ENCODE measurements at places on chromosomes 13 and 19. TPM values are rescaled to one million over a fixed set of nuclear protein-coding genes. Genes with fewer than 3 reads are reported as not detected.

DNA sequence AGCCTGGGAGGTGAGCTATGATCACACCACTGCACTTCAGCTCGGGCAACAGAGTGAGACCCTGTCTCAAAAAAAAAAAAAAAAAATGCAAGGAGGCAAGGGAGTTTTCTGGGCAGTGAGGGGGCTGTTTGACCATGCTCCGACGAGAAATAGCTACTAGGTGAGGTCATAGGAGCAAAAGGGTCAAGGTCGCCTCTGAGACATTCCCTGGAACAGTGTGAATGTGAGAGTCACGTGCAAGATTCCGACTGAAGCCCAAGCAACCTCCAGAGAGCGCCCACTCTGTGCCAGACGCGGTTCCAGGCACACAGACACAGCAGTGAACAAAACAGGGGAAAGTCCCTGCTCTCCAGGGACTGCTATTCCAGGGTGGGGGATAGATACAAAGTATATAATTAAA is 2.5 kb downstream of the ZNRF4 start:
- DNase-seq, result no peak

- DNase-seq, result no peak
Measured at GRCh38 chr19:21134934-21135366, 6.9 kb upstream of the ZNF431 start.

DNA sequence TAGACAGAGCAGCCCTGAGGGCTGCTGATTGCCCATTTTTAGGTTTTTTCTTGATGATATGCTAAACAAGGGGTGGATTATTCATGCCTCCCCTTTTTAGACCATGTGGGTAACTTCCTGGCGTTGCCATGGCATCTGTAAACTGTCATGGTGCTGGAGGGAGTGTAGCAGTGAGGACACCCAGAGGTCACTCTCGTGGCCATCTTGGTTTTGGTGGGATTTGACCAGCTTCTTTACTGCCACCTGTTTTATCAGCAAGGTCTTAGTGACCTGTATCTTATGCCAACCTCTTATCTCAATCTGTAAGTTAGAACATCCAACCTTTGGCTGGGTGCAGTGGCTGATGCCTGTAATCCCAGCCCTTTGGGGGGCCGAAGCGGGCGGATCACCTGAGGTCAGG is 148.0 kb downstream of the PTPRS start:
- no peak for DNase-seq

- DNase-seq, result no peak
Measured at GRCh38 chr19:19226663-19227062, 14.9 kb downstream of the NCAN start.

- peak; percentile 18 for DNase-seq
Measured at GRCh38 chr19:35963514-35963913, 27.3 kb downstream of the LRFN3 start.

DNA sequence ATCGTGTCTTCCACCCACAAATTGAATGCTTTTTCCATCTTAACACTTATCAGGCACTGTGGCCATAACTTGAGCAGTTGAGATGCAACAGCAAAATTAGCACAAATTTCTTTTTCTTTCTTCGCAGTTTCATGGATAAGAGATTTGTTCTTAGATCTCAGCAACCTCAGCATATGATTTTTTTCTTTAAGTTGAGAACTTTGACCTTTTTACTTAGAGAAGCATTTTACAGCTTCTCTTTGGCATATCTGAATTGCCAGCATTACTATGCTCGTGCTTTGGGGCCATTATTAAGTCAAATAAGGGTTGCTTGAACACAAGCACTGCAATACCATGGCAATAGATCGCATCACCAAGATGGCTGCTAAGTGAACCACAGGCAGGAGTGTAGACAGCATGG is 16.1 kb downstream of the USPL1 start:
- no peak for DNase-seq

Gene RXFP2
- not detected for total RNA-seq

DNA sequence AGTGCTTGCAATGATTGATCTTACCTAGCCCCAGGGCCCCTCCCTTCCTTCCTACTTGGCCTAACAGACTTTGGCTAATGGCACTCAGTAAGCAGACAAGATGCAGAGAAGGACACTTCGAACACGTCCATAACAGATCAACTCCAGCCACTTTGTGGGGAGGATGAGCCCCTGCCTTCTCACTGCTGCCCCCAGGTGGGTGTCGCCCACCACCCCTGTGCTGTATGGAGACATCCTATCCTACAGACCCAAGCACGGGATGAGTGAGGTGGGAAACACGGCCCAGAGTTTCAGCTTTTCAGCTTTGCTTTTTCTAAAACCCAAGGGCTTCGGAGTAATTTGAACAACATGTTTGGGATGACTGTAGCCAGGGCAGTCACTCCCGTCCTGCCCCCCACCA is 5.5 kb downstream of the SLC7A1 start:
- DNase-seq, result no peak

Measured in HT1080 (cell line).